Renal cortical epithelial cell (primary cell): ENCODE measurements at places on chromosomes 12 and 14. TPM values are rescaled to one million over a fixed set of nuclear protein-coding genes. Genes with fewer than 3 reads are reported as not detected.

Gene SLC6A12
- total RNA-seq = 1.9 and 4.8 TPM in 2 replicates

Gene IFNG-AS1
- not detected in 2 replicates for total RNA-seq

Gene FAM234B
- total RNA-seq = 3.1 and 7.5 TPM in 2 replicates

- no peak for DNase-seq
These were observed 37.5 kb downstream of the RPGRIP1 start for GRCh38 chr14:21317398-21317797.

- no peak for DNase-seq
These were observed 217.4 kb upstream of the DIO2 start for GRCh38 chr14:80428671-80429070.

GRCh38 chr12:101647711-101648110 lies 49.7 kb upstream of the CHPT1 start:
- DNase-seq = no peak

GRCh38 chr12:2258025-2258424 lies 205.2 kb downstream of the CACNA1C start:
- no peak for DNase-seq
